Umbilical cord (tissue), 2 donors: ENCODE measurements at places on chromosomes 7 and 10. TPM values are rescaled to one million over a fixed set of nuclear protein-coding genes. Genes with fewer than 3 reads are reported as not detected.

CFAP69 gene
- 5.5 TPM for total RNA-seq

DNA sequence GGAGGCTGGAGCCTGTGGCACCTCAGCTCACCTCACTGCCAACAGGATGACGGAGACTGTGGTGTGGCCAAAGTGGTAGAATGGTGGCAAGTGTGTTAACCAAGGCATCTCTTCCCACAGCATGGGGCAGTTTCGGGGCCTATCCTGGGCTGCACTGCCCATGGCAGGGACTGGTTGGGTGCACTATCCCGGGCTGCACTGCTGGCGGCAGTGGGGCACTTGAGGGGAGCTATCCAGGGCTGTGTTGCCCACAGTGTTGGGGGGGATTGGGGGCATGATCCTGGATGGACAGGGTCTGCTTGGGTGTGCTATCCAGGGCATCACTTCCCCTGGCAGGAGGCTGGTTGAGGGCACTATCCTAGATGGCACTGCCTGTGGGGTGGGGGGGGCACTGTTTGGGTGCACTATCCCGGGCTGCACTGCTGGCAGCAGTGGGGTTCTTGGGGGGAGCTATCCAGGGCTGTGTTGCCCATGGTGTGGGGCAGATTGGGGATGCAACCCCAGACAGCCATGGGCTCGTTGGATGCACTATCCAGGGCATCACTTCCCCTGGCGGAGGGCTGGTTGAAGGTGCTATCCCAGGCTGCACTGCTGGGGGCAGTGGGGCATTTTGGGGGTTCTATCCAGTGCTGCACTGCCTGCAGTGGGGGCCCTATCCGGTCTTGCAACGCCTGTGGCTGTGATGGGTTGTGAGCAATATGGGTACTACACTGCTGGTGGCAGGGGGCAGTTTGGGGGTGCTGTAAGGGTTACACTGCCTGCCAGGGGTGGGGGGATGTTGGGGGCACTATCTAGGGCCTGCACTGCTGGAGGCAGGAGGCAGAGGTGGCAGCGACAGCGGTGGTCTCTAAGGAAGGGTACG is 129.7 kb downstream of the ZNF248 start:
- no peak for DNase-seq

DNA sequence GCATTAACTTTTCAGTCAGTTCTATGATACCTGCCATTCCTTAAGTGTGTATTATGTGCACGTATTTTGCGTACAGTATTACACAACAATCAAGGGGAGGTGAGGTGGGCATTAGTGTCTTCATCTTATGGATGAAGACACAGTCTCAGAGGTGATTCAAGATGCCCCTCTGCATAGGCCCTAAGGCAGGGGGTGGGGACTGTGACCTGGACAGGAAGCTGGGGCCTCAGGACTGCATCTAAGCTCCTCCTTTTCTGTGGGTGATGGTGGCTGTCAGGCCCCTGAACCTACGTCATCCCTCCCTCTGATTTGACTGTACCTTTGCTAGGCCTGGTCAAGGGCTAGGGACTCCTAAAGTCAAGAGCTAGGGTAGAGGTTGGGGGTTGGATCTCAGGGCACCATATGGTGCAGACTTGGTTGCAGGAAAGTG is 38.9 kb downstream of the HK1 start:
- no peak for DNase-seq

GRK5 gene
- total RNA-seq: 26.2 TPM

RBP3 gene
- 2.2 TPM for total RNA-seq

ZPBP gene
- not detected for total RNA-seq

PAX4 gene
- total RNA-seq: 2.9 TPM
